ENCODE measurements at places on chromosomes 2 and 18.

DNA sequence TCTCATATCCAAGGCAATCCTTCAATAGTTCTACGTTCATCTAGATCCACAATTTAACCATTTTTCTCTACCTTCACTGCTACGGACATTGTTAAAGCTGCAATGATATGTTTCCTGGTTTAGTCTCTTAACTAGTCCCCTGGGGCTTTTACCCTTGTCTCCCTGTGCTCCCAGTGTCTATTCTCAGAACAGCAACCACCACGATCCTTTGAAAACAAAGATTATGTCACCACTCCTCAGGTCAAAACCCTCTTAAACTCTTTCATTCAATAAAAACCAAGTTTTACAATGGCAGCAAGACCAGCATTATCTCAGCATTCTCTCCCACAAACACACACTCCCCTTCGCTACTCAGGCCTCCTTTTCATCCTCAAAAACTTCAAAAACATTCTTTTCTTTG lies 298.2 kb upstream of the CHST9 start:
- DNase-seq, result no peak

- no peak for DNase-seq
Measured at GRCh38 chr2:12536976-12537375, 179.8 kb upstream of the TRIB2 start.

DNA sequence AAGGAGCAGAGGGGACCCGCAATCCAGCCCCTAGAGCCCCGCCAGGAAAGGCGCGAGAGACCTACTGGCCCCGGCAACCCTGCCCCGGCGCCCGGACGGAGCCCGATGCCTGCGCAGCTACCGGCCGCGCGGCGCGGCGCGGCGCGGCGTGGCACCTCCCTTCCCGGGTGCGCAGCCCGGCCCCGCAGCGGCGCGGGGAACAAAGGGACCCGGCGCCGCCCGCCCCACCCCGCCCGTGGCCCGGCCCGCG lies 307 bp downstream of the CDH2 start:
- no peak for DNase-seq

DNA sequence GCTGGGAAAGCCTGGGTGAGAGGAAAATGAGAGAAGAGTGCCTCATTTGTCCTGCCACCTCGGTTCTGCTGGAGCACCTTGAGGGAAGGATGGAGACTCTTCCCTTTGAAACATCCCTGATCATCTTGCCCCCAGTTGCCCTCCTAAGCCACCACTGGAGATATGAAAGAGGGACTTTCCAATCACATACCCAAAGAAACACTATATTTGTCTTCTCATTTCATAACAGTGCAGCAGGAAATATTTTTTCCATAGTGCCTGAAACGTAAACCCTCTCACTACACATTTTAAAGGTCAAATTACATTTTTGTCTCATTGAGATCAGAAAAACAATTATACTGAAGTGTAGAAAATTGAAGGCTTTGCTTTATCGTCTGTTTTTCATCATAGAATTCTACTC lies 63.3 kb downstream of the KCTD18 start:
- no peak for DNase-seq

DNA sequence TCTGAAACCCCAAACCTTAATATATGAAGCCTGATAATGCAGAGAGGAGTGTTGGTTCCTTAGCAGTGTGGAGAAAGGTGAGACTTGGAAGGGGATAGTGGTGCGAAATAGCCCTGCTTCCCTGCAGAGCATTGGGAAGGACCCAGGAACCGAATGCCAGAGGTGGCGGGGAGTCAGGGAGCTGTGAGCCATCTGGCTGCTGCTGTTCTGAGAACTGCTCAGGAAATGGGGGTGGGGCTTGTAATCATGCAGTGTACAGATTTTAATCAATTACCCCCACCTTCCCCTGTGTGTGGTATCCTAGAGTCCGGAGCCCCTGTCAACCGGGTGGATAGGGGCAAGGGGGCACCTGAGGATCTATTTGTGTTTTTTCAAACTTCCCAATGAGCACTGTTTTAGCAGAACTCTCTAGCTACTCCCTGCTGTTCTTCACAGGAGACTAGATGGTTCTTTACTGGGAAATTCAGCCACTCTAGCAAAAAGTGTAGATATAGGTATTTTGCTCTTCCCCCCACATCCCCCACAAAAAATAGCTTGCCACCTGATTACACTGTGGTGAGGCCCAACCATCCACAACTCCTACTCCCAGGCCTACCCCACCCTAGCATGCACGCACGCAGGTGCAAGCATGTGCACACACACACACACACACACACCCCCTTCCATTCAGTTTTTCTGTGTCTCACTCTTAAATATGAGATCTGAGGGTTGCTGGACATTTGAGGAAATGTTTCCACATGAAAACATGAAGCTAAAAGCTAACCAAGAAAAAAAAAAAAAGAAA lies 30.1 kb upstream of the MBOAT2 start:
- DNase-seq, result no peak

GRCh38 chr2:143148757-143149156 lies 19.5 kb downstream of the ARHGAP15 start:
- DNase-seq, result no peak

DNA sequence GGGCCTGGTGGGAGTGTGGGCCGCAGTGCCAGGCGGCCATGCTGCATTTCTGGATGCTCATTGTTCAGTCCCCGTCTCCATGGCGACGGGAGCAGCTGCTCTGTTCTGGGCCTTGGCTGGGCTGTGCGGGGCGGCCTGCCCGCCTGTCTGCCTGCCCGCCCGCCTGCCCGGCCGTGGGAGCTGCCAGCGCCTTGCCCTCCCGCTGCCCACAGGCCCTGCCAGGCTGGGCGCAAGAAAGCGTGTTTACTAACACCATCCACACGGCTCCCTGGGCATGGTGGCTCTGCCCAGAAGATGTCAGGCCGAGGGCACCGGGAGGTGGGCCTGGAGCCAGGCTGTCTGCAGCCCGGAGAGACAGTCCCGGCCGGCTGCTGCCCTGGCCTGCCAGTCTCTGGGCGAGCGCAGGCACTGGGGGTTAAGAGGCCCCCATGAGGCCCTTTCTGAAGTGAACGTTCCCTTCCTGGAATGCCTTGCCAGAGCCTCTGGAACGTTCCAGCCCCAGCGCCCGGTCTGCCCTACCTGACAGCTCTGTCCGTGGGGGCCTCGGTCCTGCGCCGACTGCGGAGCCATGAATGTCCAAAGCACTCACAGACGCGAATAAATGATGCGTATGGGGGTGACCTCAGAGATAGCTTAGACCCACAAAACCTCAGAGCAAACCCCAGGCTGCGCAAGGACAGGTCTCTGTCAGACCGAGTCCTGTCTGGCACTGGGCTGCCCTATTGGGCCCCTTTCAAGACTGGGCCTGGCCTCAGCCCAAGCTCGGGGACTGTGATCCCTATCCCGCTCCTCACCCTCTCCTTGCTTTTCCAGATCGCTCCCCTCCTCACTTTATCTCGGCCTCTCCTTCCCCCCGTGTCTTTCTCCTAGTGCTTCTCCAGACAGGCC lies 44.3 kb downstream of the MYCN start:
- DNase-seq, result peak; percentile 83

GRCh38 chr2:62663411-62663810 lies 42.1 kb upstream of the EHBP1 start:
- DNase-seq, result no peak

DNA sequence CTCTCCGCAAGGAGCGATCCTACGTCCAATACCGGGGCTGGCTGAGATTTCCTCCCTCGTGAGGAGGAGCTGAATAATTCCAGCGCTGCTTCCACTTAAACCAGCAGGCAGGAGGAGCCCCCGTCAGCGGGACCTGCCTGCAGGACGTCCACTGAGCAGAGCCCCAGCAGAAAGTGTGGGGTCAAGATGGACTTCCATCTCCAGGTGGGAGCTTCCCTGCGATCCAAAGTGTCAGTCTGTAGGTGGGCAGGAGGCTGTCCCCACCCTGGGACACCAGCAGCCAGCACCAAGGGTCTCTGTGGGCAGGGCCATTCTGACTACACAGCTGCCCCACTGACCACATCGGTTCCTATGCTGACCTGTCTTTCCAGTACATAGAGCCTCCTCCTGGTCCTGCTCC lies 462 bp upstream of the OTOS start:
- DNase-seq, result peak; percentile 6

GRCh38 chr2:218827701-218828476 lies 3.7 kb downstream of the PRKAG3 start:
- DNase-seq, result no peak

- DNase-seq, result no peak
Measured at GRCh38 chr18:11859903-11860407, 8.7 kb downstream of the CHMP1B start.

GRCh38 chr2:118309946-118310680 lies 221.8 kb downstream of the INSIG2 start:
- DNase-seq, result peak; percentile 82
